Mesendoderm (in vitro differentiated cells): ENCODE measurements at places on chromosomes 4 and X.

- no peak for DNase-seq
- H3K36me3 ChIP-seq, result no peaks in the 10 kb centered on the region
- no peaks in the 10 kb centered on the region for H3K27me3 ChIP-seq
- H3K4me1 ChIP-seq, result no peaks in the 10 kb centered on the region
These were observed 22.5 kb downstream of the ING2 start for GRCh38 chr4:183527326-183527725.

GRCh38 chr4:60562334-60562733 lies 637.8 kb upstream of the ADGRL3 start:
- H3K27ac ChIP-seq, result no peak overlapping the region
- H3K4me1 ChIP-seq, result no peaks in the 10 kb centered on the region
- no peaks in the 10 kb centered on the region for H3K27me3 ChIP-seq
- peak; percentile 6 for DNase-seq

DNA sequence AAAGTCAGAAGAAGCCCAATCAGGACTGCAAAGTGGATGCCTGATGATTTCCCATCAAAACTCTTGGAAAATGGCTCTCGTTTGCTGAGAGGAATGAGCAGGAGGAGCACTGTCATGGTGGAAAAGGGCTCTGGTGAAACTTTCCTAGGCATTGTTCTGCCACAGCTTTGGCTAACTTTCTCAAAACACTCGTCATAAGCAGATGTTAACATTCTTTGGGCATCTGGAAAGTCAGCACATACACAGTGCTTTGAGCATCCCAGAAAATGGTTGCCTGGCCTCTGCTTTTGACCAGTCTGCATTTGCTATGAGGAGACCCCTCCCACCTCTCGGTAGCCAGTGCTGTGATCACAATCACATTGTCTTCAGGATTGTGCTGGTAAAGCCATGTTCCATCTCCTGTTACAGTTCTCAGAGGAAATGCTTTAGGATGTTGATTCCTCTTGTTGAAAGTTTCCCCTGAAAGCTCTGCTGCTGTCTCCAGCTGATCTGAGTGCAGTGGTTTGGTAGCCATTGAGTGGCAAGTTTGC lies 25.2 kb upstream of the TBC1D14 start:
- DNase-seq, result peak; percentile 66
- peaks cover 1% of the 10 kb centered on the region for H3K4me1 ChIP-seq
- H3K4me3 ChIP-seq, result no peak overlapping the region

GRCh38 chr4:37623125-37623524 lies 63.1 kb downstream of the RELL1 start:
- no peak overlapping the region for H3K27ac ChIP-seq
- H3K36me3 ChIP-seq, result no peaks in the 10 kb centered on the region
- no peak for DNase-seq
- H3K4me1 ChIP-seq, result no peaks in the 10 kb centered on the region
- no peak overlapping the region for H3K4me3 ChIP-seq
- H3K27me3 ChIP-seq, result no peaks in the 10 kb centered on the region

GRCh38 chr4:63607169-63607872 lies 801.9 kb downstream of the TECRL start:
- H3K4me1 ChIP-seq, result no peaks in the 10 kb centered on the region
- no peak for DNase-seq
- no peak overlapping the region for H3K4me3 ChIP-seq
- H3K36me3 ChIP-seq, result no peaks in the 10 kb centered on the region
- no peak overlapping the region for H3K27ac ChIP-seq

DNA sequence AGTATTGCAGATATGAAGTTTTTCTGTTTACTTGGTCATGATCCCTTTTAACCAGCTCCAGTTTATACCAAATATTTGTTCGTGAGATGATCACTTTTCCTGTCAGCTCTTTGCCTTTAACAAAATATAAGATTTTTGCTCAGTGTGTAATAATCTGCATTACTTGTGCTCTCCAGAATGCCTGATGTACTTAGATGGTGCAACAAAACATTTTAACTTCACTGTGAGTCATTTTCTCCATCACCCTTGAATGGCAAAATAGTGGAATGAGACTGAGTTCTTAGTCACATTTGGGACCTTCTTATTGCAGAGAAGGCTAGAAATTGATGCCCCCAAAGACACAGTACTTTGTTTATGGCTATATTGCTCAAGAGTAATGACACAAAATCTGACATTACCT lies 252.0 kb downstream of the FRMPD4 start:
- H3K36me3 ChIP-seq, result no peaks in the 10 kb centered on the region
- DNase-seq, result no peak
- H3K4me3 ChIP-seq, result no peak overlapping the region

GRCh38 chrX:111360839-111361238 lies 51.2 kb downstream of the DCX start:
- H3K27ac ChIP-seq, result no peak overlapping the region
- no peaks in the 10 kb centered on the region for H3K27me3 ChIP-seq
- H3K36me3 ChIP-seq, result no peaks in the 10 kb centered on the region

GRCh38 chr4:188372058-188372457 lies 232.8 kb downstream of the TRIML1 start:
- no peak overlapping the region for H3K4me3 ChIP-seq
- H3K36me3 ChIP-seq, result no peaks in the 10 kb centered on the region
- no peaks in the 10 kb centered on the region for H3K4me1 ChIP-seq
- no peak overlapping the region for H3K27ac ChIP-seq
- DNase-seq, result no peak
- H3K27me3 ChIP-seq, result no peaks in the 10 kb centered on the region

GRCh38 chr4:40210776-40211175 lies 13.9 kb downstream of the RHOH start:
- no peak overlapping the region for H3K4me3 ChIP-seq
- H3K27ac ChIP-seq, result no peak overlapping the region
- H3K36me3 ChIP-seq, result no peaks in the 10 kb centered on the region
- H3K27me3 ChIP-seq, result no peaks in the 10 kb centered on the region
- no peak for DNase-seq

DNA sequence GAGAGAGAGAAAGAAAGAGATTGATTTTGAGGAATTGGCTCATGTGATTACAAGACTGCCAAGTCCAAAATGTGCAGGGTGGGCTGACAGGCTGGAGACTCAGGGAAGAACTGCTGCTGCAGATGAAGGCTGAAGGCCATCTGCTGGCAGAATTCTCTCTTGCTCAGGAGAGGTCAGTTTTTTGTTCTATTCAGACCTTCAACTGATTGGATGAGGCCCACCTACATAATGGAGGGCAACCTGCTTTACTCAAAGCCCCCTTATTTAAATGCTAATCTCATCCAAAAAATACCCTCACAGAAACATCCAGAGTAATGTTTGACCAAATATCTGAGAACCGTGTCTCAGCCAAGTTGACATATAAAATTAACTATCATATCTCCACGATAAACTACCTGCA lies 38.2 kb upstream of the MAMLD1 start:
- H3K4me3 ChIP-seq, result no peak overlapping the region
- no peaks in the 10 kb centered on the region for H3K27me3 ChIP-seq
- no peak for DNase-seq

GRCh38 chr4:89099034-89099433 lies 12.3 kb upstream of the TIGD2 start:
- DNase-seq, result no peak
- no peaks in the 10 kb centered on the region for H3K36me3 ChIP-seq

GRCh38 chrX:53456254-53456653 lies 22.1 kb upstream of the HSD17B10 start:
- H3K27ac ChIP-seq, result no peak overlapping the region
- H3K4me3 ChIP-seq, result no peak overlapping the region
- H3K27me3 ChIP-seq, result no peaks in the 10 kb centered on the region
- no peak for DNase-seq
- no peaks in the 10 kb centered on the region for H3K4me1 ChIP-seq

DNA sequence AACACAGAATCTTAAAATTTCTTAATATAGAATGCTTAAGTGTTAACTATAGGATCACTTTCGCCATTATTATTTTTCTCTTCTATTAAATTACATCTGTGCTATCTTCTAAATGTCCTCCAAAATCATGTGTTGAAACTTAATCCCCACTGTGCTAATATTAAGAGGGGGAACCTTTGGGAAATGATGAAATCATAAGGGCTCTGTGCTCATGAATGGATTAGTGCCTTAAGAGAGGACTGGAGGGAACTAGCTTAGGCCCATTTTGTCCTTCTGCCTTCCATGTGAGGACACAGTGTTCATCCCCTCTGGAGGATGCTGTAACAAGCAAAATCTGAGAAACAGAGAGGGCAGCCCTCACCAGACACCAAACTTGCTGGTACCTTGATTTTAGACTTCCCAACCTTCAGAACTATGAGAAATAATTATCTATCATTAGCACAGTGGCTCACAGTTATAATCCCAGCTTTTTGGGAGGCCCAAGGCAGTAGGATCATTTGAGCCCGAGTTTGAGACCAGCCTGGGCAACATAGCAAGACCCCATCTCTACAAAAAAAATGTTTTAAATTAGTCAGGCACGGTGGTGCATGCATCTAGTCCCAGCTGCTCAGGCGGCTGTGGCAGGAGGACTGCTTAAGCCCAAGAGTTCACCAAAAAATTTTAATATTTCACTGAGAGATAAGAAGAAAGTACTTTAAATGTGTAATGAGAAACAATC lies 26.3 kb downstream of the KLHL8 start:
- H3K27ac ChIP-seq, result no peak overlapping the region
- H3K27me3 ChIP-seq, result no peaks in the 10 kb centered on the region

GRCh38 chr4:122458625-122459024 lies 2.1 kb upstream of the IL2 start:
- H3K36me3 ChIP-seq, result no peaks in the 10 kb centered on the region
- no peaks in the 10 kb centered on the region for H3K27me3 ChIP-seq
- no peak overlapping the region for H3K27ac ChIP-seq
- no peak overlapping the region for H3K4me3 ChIP-seq
- H3K4me1 ChIP-seq, result peaks cover 7% of the 10 kb centered on the region

GRCh38 chr4:152601156-152601555 lies 65.3 kb upstream of the FBXW7 start:
- no peak overlapping the region for H3K4me3 ChIP-seq
- H3K36me3 ChIP-seq, result no peaks in the 10 kb centered on the region
- no peak for DNase-seq

GRCh38 chr4:1843852-1844251 lies 12.1 kb downstream of the LETM1 start:
- H3K4me3 ChIP-seq, result no peak overlapping the region
- H3K36me3 ChIP-seq, result peaks cover 2% of the 10 kb centered on the region
- DNase-seq, result no peak
- no peaks in the 10 kb centered on the region for H3K4me1 ChIP-seq
- H3K27ac ChIP-seq, result no peak overlapping the region
- no peaks in the 10 kb centered on the region for H3K27me3 ChIP-seq

DNA sequence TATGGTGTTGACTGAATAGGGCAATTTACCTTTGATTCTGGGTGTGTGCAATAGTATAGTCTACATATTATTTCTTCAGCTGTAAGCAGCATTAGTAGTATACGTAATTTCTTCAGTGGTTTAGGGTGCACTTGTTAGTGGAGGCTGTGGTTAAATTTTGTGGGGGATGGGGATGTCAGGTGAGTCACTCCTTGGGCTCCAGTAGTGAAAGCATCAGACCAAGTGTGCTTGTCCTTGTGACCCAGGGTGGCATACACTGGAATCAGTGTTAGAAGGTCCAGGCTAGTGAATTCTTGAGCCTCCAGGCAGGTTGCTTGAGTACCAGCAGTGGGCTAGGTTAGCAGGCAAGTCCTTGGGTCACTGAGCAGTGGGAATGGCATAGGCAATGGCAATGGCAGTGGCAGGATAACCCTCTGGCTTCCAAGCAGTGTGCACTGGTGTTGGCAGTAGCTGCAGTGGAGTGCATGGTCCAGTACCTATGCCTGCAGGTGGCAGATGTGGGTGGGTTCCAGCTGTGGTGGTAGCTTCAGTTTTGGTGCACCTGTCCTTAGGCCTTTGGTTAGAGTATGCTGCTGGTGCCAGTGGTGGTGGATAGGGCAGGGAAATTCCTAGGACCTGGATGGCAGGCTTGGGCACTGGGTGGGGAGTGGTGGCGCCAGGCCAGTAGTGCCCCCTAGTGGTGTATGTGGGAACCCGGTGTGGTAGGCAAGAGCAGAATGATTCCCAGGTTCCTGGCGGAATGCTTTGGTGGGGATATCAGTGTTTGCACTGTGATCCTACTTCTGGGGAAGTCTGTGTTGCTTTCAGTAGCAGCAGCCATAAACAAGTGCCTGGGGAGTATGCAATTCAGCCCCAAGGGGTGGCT lies 531.0 kb downstream of the SMARCA1 start:
- no peaks in the 10 kb centered on the region for H3K27me3 ChIP-seq
- H3K4me3 ChIP-seq, result no peak overlapping the region
- H3K27ac ChIP-seq, result no peak overlapping the region
- no peaks in the 10 kb centered on the region for H3K4me1 ChIP-seq
- DNase-seq, result no peak

- no peak overlapping the region for H3K27ac ChIP-seq
- H3K27me3 ChIP-seq, result no peaks in the 10 kb centered on the region
- no peaks in the 10 kb centered on the region for H3K4me1 ChIP-seq
- no peaks in the 10 kb centered on the region for H3K36me3 ChIP-seq
These were observed 103.2 kb downstream of the GC start for GRCh38 chr4:71680706-71681105.

GRCh38 chr4:10565166-10565780 lies 108.0 kb upstream of the ZNF518B start:
- H3K4me1 ChIP-seq, result no peaks in the 10 kb centered on the region
- H3K27me3 ChIP-seq, result no peaks in the 10 kb centered on the region
- H3K36me3 ChIP-seq, result no peaks in the 10 kb centered on the region
- H3K4me3 ChIP-seq, result no peak overlapping the region

- no peak overlapping the region for H3K27ac ChIP-seq
- no peaks in the 10 kb centered on the region for H3K36me3 ChIP-seq
- no peaks in the 10 kb centered on the region for H3K4me1 ChIP-seq
- no peaks in the 10 kb centered on the region for H3K27me3 ChIP-seq
These were observed 20.9 kb downstream of the FGF13 start for GRCh38 chrX:138690591-138690990.

DNA sequence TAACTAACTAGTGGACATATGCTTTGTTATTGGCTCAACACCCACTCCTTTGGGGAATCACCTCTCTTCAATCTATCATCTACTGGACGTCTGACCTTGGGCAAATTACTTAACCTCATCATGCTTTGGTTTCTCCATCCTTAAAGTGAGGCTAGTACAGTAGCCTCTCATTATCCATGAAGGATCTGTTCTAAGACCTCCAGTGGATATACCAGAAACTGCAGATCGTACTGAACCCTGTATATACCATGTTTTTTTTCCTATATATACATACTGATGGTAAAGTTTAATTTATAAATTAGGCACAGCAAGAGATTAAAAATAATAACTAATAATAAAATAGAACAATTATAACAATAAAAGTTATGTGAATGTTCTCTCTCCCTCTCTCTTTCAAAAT lies 56.2 kb downstream of the HMGB3 start:
- H3K4me1 ChIP-seq, result no peaks in the 10 kb centered on the region
- H3K27ac ChIP-seq, result no peak overlapping the region
- H3K27me3 ChIP-seq, result no peaks in the 10 kb centered on the region
- H3K4me3 ChIP-seq, result no peak overlapping the region

DNA sequence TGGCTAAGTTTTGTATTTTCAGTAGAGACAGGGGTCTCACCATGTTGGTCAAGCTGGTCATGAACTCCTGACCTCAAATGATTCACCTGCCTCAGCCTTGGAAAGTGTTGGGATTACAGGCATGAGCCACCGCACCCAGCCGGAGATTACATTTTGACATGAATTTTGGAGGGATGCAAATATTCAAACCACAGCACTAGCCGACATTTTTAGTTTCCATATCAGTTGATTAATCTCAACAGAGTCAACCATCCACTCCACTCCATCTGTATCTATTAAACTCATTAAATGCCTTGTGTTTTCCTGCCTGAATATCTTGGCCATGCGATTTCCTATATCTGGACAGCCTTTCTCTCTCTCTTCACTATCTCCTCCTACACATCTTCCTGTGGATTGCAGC lies 64.1 kb upstream of the PDGFRA start:
- H3K27ac ChIP-seq, result no peak overlapping the region
- H3K4me3 ChIP-seq, result no peak overlapping the region
- no peaks in the 10 kb centered on the region for H3K27me3 ChIP-seq
- no peaks in the 10 kb centered on the region for H3K4me1 ChIP-seq
- no peaks in the 10 kb centered on the region for H3K36me3 ChIP-seq

- no peaks in the 10 kb centered on the region for H3K36me3 ChIP-seq
- H3K27me3 ChIP-seq, result no peaks in the 10 kb centered on the region
- no peak overlapping the region for H3K4me3 ChIP-seq
- H3K4me1 ChIP-seq, result peaks cover 7% of the 10 kb centered on the region
These were observed 14.8 kb upstream of the MAMLD1 start for GRCh38 chrX:150348365-150348764.
